Stimulated activated CD4-positive, alpha-beta T cell treated with anti-CD3 and anti-CD28 coated beads, Interleukin-1b, Interleukin-23, amount 100 ng/mL, for 4 hours (primary cell): ENCODE measurements at places on chromosomes 13 and 19.

DNA sequence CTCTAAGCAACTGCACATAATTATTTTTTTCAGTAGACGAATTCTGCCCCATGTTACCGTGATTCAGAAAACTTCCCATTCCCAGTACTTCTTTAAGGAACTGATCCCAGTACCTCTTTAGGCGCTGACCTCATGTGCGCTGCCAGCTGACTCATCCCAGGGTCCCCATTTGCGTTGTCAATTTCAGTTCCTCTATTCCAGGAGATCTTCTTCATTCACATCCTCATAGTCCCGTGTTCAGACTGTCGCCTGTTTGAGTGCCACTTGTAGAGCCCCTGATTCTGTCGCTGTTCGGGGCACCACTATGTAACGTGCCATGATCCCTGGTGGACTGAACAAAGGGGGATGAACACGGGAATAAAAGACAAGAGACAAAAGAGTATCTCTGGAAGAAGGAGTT, 16.4 kb downstream of the FPR3 start:
- DNase-seq, result no peak

- DNase-seq, result no peak
Measured at GRCh38 chr19:1164684-1165531, 9.2 kb downstream of the SBNO2 start.

DNA sequence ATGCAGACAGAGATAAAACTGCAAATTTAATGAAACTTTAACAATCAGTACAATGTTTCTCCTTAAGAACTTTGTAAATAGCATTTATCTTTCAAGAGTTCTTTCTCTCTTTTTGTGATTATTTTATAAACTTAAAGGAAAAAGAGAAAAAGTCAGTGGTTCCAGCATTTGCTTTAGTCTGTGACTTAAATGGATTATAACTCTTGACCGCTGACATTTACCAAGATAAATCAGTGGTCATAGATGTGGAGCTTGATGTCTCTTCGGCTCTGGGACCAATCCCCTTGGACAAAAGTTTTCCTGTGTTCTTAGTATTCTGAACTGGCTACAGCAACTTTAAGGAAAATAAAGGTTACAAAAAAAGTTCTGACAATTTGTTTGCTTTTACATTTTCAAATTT, 162.6 kb downstream of the TM9SF2 start:
- no peak for DNase-seq

DNA sequence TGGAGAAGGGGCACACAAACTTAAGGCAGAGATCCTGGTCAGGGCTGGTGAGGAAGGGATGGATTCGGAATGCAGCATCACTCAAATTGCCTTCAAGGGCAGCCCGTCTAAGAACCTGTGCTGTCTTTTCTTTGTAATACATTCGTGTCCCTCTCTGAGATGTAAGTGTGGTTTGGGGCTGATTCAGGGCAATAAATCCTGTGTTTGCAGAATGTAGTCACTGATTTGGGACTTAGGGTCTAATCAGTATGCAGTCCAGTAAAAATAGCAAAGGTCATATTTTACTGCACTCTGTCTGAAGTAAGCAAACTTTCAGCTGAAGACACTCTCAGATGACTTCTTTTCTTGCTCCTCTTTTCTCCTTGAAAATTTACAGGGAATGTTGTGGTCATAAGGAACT, 93.8 kb upstream of the C1QTNF9B start:
- DNase-seq, result no peak

DNA sequence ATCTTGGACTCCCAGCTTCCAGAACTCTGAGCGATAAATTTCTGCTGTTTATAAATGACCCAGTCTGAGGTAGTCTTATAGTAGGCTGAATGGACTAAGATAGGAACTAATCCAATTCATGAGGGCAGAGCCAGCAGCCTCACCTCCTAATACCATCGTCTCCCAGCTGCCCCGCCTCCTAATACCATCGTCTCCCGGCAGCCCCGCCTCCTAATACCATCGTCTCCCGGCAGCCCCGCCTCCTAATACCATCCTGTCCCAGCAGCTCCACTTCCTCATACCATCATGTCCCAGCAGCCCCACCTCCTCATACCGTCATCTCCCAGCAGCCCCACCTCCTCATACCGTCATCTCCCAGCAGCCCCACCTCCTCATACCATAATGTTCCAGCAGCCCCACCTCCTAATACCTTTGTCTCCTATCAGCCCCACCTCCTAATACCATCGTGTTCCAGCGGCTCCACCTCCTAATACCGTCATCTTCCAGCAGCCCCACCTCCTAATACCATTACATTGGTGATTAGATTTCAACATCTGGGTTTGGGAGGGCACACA, 2.4 kb upstream of the ARGLU1 start:
- peak; percentile 68 for DNase-seq

- DNase-seq, result no peak
Measured at GRCh38 chr19:34314437-34315313, 50.3 kb upstream of the GPI start.

DNA sequence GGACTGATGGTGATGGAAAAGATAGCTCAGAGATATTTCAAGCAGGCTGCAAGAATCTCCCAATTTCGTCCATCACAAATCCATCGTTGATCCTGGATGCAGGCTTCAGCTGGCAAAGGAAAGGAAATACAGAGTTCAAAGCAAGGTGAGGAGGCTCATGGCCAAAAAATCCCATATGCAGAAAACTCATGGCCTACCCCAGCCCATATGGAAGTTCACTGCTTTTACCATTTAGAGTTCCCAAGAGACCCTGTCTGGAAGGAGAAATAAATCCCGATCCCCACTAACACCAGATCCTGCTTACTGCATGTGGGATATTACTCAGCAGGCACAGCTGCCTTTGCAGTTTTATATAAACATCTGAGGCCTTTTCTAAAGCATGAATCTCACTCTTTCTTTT, 412.9 kb upstream of the SPRY2 start:
- no peak for DNase-seq

DNA sequence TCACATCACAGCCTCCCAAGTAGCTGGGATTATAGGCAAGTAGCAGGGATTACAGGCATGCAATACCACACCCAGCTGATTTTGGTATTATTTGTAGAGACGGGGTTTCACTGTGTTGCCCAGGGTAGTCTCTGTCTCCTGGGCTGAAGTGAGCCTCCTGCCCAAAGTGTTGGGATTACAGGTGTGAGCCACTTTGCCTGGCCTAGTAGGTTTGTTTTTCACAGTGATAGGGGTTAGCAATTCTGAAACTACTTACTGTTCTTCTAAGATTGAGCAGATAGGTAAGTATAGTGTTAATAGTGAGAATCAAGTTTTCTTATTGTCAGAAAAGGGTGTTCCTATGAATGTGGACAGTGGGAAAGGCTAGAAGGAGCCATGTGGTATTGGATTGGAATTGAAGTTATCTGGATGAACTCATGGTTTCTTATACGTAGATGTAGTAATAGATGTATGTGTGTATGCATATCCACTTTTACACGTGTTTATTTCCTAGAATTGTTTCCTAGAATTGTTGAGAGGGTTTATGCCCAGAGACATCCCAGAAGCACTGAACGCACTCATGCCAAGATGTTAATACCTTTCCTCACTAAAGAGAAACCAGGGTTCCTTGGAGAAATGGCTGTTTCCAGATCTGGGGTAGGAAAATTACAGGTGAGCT, 49.1 kb downstream of the SAE1 start:
- no peak for DNase-seq

GRCh38 chr19:13937479-13938300, 527 bp downstream of the PODNL1 start:
- DNase-seq, result no peak

DNA sequence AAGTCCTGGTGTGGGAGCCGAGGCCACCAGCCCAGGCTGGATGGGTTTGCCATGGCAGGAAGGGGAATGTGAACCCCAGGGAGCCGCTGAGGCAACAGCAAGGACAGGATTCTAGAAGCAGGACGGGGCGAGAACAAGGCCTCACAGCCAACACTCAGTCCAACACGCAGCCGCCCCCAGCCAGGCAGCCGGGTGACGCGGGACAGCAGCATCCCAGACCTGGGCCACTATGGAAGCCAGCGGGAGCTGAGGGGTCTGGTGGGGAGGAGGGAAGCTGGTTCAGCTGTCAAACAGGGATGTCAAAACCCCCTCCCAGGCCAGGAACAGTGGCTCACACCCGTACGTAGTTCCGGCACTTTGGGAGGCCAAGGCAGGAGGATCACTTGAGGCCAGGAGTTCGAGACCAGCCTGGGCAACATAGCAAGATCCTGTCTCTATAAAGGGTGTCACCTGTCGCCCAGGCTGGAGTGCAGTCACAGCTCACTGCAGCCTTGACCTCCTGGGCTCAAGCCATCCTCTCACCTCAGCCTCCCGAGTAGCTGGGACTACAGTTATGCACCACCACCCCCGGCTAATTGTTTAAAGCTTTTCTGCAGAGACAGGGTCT, 6.8 kb downstream of the MEX3D start:
- DNase-seq, result no peak

- no peak for DNase-seq
Measured at GRCh38 chr19:10927730-10928562, 493 bp downstream of the YIPF2 start.

DNA sequence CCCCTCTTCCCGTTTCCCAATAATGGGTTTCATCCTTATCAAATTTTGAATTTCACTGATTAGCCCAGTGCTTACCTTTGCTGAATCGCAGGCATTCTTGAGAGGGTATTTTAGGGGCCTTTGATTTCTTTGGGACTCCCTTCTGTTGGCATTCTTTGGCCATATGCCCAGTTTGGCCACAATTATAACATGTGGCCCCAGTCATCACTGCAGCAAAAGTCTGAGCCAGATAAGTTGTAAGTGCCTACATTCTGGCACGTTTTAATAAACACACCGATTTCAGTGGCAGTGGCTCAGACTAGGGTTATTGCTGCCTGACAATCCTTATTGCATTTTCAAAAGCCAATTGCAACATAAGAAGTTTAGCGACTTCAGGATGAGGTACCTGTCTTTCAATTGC, 41.4 kb downstream of the ZNF726 start:
- DNase-seq, result no peak

DNA sequence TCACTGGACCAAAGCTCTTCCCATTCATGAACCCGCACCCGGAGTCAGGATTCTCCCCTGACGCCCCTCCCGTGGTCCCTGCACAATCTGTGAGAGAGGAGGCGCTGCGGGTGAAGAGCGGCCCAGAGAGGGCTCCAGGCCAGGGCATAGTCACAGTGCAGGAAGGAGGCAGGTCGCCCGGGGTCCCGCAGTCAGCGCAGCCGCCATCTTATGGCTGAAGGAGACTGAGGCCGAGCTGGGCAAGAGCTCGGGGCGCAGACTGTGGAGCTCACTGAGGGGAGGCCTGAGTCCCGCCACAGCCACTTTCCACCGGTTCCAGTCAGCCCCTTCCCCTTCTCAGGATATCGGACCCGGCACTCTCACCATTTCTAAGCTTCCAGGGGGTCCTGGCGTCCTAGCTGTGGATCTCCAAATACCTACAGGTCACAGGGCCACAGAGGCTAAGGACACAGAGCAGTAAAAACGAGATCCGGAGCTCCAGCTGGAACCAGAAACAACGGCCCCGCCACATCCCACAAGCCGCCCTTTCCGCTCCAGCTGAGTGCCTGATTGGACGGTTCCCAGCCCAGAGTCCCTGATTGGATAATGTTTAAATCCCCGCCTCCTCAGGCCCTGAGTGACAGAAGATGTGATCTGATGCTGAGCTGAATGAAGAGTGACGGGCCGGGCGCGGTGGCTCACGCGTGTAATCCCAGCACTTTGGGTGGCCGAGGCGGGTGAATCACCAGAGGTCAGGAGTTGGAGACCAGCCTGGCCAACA, at the start of gene ZNF99:
Gene ZNF99, minus strand, starts transcription at position 501 of the 760 bp plus-strand sequence. Its CDS starts 135 bp downstream, at position 366.
- no peak for DNase-seq

DNA sequence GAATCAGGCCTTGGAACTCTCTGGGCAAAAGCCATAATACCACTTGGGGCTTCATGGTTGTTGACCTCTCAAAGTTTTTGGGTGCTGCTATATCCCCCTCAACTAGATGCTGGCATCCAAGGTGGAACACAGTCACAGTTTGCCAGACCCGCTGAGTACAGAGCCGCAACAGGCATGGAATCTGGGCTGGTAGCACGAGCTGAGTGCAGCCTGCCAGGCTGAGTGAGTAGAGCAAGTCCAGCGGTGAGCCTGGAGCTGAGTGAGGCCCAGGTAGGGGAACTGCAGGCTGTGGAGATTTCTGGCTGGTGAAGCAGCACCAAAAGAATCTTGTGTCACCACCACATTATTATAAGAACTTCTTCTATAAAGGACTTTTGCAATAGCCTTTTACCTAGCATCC, 192.6 kb downstream of the PCDH17 start:
- no peak for DNase-seq
